ENCODE measurements at places on chromosomes 7 and 10. TPM values are rescaled to one million over a fixed set of nuclear protein-coding genes. Genes with fewer than 3 reads are reported as not detected.

GRCh38 chr7:149010451-149010850 lies 17.9 kb downstream of the PDIA4 start:
- peaks cover 49% of the 10 kb centered on the region for H3K36me3 ChIP-seq
- H3K27ac ChIP-seq: no peak overlapping the region
- peaks cover 3% of the 10 kb centered on the region for H3K4me1 ChIP-seq

DNA sequence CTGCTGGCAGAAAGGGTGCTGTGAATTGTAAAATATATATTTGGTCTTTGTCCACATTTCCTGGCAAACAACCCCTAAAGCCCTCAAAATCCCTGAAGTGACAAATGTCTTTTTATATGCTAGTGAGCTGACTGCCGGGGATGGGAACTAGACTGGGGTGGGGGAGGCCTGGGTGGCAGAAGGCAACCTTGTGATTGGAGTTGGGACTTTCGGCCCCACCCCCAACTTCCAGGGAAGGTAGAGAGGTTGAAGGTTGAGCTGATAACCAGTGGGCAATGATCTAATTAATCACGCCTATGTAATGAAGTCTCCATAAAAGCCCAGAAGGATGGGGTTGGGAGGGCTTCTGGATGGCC lies 2.7 kb downstream of the EPHA1 start:
- DNase-seq: no peak
- no peaks in the 10 kb centered on the region for H3K27me3 ChIP-seq
- no peak overlapping the region for H3K27ac ChIP-seq
- peaks cover 2% of the 10 kb centered on the region for H3K36me3 ChIP-seq

GRCh38 chr7:26305090-26305868 lies 13.6 kb downstream of the SNX10 start:
- no peaks in the 10 kb centered on the region for H3K27me3 ChIP-seq
- no peak overlapping the region for H3K27ac ChIP-seq
- peaks cover 12% of the 10 kb centered on the region for H3K4me1 ChIP-seq
- DNase-seq: peak; percentile 32
- H3K36me3 ChIP-seq: peaks cover 9% of the 10 kb centered on the region
- H3K4me3 ChIP-seq: no peak overlapping the region

DNA sequence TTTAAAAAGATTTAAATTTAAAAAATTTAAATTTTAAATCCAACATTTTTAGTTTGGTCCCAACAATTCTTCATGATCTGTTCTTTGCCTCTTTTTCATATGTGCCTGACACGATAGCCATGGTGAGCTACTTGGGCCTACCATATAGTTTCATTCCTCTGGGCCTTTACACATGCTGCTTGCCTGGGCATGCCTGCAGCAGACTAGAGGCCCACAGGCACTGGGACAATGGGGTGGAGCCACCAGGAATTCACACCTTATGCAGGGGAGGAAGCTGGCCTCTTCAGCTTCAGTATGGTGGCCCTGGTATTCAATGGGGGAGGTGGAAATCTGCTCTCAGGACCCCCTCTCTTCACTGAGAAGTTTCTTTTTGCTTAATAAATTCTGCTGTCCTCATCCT lies 37.8 kb upstream of the ZNF365 start:
- H3K36me3 ChIP-seq: peaks cover 4% of the 10 kb centered on the region
- H3K27me3 ChIP-seq: no peaks in the 10 kb centered on the region
- no peak for DNase-seq
- H3K4me1 ChIP-seq: no peaks in the 10 kb centered on the region

ANKRD30A gene
- not detected for total RNA-seq

DNA sequence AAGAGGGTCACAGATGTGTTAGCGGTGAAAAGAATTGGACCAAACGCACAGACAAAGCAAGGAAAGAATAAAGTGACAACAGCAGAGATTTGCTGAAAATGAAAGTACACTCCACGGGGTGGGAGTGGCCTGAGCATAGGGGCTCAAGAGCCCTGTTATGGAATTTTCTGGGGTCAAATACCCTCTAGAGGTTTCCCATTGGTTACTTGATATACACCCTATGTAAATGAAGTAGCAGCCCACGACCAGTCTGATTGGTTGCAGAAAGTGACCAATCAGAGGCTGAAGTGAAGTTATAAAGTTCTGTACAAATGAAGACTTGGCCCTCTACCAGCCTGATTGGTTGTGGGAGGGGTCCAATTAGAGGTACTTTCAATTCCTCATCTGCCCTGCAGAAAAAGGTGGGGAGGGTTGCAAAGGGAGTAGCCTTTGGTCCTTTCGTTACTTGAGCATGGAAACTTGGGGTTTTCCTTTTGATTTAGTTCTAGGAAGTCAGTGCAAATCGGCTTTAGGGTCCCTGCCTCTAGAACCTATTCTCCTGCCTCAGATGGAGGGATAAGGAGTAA lies 125.6 kb upstream of the PRPS1L1 start:
- no peak overlapping the region for H3K4me3 ChIP-seq
- no peaks in the 10 kb centered on the region for H3K36me3 ChIP-seq
- DNase-seq: no peak
- peaks cover 4% of the 10 kb centered on the region for H3K27me3 ChIP-seq

- H3K27me3 ChIP-seq: no peaks in the 10 kb centered on the region
- no peaks in the 10 kb centered on the region for H3K36me3 ChIP-seq
- H3K4me3 ChIP-seq: no peak overlapping the region
- no peaks in the 10 kb centered on the region for H3K4me1 ChIP-seq
These were observed 247.4 kb downstream of the CDK14 start for GRCh38 chr7:90843472-90843871.

DNA sequence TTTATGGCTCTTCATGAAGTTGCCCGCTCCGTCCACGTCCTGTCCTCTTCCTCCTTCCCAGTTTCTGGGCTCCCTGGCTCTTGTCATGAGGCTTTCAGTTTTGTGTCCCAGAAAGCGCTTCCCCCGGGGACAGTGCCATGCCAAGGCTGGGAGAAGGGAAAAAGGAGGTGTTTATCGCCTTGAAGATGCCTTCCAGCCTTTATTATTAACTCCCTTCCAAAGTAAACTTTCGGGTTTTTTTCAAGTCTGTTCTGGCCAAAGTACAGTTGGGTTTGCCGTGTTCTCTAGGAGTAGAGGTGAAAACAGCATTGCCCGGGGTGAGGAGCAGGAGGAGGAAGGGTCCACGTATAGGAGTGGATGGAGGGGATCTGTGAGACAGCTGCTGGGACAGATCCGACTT lies 117.2 kb downstream of the CUX1 start:
- no peak for DNase-seq
- H3K4me3 ChIP-seq: no peak overlapping the region
- no peak overlapping the region for H3K27ac ChIP-seq
- H3K4me1 ChIP-seq: peaks cover 6% of the 10 kb centered on the region
- peaks cover 2% of the 10 kb centered on the region for H3K36me3 ChIP-seq

DNA sequence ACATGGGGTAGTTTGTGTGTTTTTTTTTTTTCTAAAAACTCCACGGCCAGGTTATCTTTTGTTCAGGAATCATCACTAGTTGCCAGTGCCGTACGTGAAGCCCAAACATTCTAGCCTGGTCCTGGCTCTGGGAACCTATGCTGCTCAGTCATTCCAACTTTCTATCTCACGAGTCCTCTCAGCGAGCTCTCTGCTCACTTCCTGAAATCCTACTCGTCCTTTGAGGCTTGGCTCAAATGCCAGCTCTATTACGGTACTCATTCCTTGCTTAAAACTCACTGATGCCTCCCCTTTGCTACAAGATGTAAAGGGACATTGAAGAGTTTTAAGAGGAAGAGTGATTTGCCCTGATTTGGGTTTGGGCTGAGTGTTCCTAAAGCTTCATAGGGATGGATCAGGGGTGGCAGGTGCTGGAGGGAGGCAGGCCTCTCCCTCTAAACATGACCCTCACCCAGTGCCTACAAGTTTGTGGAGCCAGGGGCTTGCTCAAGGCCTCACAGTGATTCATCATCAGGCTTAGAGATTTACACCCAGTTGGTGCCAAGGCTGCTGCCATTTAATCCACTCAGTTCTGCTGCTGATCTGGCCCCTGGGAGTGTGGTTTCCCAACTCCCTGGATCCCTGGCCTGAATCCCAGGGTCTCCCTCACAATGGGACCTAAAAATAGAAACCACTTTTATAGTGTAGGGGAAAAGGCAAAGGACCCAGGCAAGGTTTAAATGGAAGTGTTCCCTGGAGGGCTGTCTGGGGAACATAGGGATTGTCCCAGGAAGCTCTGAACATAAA lies 46.1 kb upstream of the R3HCC1L start:
- DNase-seq: no peak
- no peak overlapping the region for H3K4me3 ChIP-seq
- H3K27ac ChIP-seq: no peak overlapping the region
- H3K27me3 ChIP-seq: peaks cover 16% of the 10 kb centered on the region
- no peaks in the 10 kb centered on the region for H3K4me1 ChIP-seq
- no peaks in the 10 kb centered on the region for H3K36me3 ChIP-seq

CRYGN gene
- 0.21 TPM for total RNA-seq

- H3K36me3 ChIP-seq: no peaks in the 10 kb centered on the region
- no peaks in the 10 kb centered on the region for H3K4me1 ChIP-seq
- no peak overlapping the region for H3K27ac ChIP-seq
- no peak overlapping the region for H3K4me3 ChIP-seq
- H3K27me3 ChIP-seq: peaks cover 17% of the 10 kb centered on the region
These were observed 17.4 kb upstream of the LOXL4 start for GRCh38 chr10:98285416-98285815.

HOXA2 gene
- total RNA-seq: not detected

ASIC3 gene
- total RNA-seq: 7.6 TPM

DNA sequence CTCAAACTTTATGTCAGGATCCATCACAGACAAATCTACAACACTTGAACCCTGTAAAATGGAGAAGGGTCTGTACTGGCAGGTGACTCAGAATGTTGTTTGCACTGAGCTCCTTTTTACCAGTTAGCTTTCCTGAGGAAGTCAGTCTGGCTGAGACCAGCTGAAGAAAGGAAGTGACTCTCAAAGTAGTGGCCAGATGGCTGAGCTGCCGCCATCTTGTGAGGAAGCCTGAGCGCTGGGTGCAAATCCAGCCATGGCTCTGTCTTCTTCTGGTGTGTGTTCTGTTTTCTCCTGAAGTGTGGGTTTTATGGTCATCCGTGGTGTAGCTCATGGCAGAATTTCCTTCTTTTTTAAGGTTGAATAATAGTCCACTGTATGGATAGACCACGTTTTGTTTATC lies 25.5 kb upstream of the ECHDC3 start:
- no peak overlapping the region for H3K4me3 ChIP-seq
- DNase-seq: no peak
- no peak overlapping the region for H3K27ac ChIP-seq
- no peaks in the 10 kb centered on the region for H3K36me3 ChIP-seq
- peaks cover 8% of the 10 kb centered on the region for H3K4me1 ChIP-seq

- no peak overlapping the region for H3K27ac ChIP-seq
- H3K4me1 ChIP-seq: no peaks in the 10 kb centered on the region
- no peaks in the 10 kb centered on the region for H3K36me3 ChIP-seq
- no peak for DNase-seq
- H3K27me3 ChIP-seq: no peaks in the 10 kb centered on the region
These were observed 206.9 kb upstream of the MBL2 start for GRCh38 chr10:52979295-52979990.

- no peak overlapping the region for H3K27ac ChIP-seq
- no peak for DNase-seq
- peaks cover 68% of the 10 kb centered on the region for H3K27me3 ChIP-seq
- H3K4me1 ChIP-seq: peaks cover 29% of the 10 kb centered on the region
These were observed 5.7 kb upstream of the ZNF503 start for GRCh38 chr10:75407224-75407712.

SLC18A3 gene
- not detected for total RNA-seq

DNA sequence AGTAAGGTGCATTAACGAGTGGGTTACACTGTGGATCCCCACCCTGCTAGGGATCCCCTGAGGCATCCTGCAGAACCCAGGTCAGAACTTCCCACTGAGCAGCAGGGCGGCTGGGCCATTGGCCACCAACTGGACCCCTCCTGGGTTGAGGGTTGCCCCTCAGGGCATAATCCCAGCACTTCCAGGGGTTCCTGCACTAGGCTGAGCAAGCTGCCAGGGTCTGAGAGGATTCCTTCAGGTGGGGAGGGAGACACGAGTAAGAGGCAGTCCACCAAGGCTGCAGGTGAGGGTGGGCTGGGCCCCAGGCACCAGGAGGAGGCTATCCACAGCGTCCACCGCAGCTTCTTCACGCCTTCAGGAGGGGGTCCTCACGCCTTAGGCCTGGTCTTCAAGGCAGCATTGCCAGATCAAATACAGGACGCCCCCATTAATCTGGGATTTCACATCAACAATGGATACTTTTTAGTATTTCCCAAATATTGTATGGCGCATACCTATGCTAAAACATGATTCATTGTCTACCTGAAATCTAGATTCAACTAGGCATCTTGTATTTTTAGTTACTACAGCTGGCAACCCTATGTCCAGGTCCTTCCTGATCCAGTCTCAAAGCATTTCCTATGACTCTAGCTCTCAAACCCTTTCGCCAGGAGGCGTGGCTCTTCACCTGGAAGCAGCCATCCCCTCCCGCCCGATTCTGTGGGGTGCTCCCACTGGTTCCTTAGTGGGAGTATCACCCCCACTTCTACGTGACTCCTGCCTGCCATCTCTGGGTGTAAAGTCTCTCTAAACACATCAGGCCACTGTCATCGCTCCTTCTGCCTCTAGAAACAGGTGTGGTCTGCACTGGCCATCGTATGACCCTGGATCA lies 4.1 kb downstream of the PRKAG2 start:
- no peak overlapping the region for H3K4me3 ChIP-seq
- DNase-seq: no peak
- no peak overlapping the region for H3K27ac ChIP-seq
- no peaks in the 10 kb centered on the region for H3K27me3 ChIP-seq

DNA sequence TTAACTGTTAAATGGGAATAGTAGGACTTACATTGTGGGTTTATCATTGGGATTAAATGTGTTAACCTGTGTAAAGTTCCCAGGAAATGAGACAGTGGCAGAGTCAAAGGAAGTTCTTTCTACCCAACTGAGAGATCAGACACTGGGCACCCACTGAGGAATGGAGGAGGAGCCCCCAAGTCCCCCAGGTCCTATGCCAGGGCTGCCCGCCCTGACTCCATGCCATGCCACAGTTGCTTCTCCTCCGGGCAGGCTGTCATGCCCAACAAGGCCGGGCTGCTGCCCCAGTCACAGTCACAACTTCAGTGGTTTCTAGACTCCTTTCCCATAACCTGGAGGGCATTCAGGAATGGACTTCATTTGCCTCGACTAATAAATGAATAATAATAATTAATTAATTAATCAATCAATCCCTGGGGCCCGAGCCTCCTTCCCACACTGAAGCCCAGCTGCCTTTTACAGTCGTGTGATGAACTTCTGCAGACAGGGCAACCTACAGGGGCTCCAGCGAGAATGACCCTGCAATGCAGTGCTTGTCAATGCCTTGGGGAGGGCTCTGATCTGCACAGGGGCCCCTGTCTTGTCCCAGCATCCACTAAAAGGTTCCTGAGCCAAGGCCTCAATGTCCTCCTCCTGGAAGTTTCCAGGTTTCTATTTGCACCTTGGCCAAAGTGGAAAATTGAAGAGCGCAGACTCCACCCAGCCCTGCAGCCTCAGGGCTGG lies 32.4 kb downstream of the DRGX start:
- no peak for DNase-seq
- no peaks in the 10 kb centered on the region for H3K4me1 ChIP-seq
- H3K4me3 ChIP-seq: no peak overlapping the region
- H3K27me3 ChIP-seq: peaks cover 4% of the 10 kb centered on the region
- H3K27ac ChIP-seq: no peak overlapping the region

GRCh38 chr10:86692664-86693063 lies 24.4 kb downstream of the LDB3 start:
- H3K4me3 ChIP-seq: no peak overlapping the region
- H3K27me3 ChIP-seq: no peaks in the 10 kb centered on the region
- no peaks in the 10 kb centered on the region for H3K36me3 ChIP-seq
- H3K4me1 ChIP-seq: no peaks in the 10 kb centered on the region
- no peak overlapping the region for H3K27ac ChIP-seq

- no peaks in the 10 kb centered on the region for H3K36me3 ChIP-seq
- H3K4me1 ChIP-seq: no peaks in the 10 kb centered on the region
- H3K27ac ChIP-seq: no peak overlapping the region
These were observed 239.2 kb downstream of the PARD3 start for GRCh38 chr10:34575882-34576281.

SEC61G gene
- total RNA-seq: 177 TPM

- H3K4me3 ChIP-seq: no peak overlapping the region
- no peaks in the 10 kb centered on the region for H3K36me3 ChIP-seq
- DNase-seq: peak; percentile 83
- H3K27me3 ChIP-seq: peaks cover 28% of the 10 kb centered on the region
These were observed 139.1 kb upstream of the PFKP start for GRCh38 chr10:2927958-2928840.
